Caki2 (cell line): ENCODE measurements at places on chromosomes 7 and 10.

DNA sequence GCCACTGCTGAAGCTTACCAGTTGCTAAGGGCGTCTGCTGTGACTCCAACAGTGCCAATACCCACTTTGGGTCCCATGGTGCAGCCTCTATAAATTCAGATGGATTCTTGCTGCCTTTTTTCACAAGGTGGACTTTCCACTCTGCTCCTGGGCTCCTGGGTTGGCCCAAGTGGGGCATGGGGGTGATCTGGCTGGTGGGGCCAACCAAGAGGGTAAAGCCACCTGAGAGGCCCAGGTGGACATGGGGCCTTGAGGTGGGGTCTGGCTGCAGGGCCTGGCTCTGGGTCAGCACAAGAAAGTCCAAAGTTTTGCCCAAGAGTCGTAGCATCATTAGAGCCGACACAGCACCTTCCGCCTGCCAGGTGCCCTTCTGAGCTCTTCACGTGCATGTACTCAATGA, 105.2 kb upstream of the KDM7A start:
- DNase-seq = no peak

DNA sequence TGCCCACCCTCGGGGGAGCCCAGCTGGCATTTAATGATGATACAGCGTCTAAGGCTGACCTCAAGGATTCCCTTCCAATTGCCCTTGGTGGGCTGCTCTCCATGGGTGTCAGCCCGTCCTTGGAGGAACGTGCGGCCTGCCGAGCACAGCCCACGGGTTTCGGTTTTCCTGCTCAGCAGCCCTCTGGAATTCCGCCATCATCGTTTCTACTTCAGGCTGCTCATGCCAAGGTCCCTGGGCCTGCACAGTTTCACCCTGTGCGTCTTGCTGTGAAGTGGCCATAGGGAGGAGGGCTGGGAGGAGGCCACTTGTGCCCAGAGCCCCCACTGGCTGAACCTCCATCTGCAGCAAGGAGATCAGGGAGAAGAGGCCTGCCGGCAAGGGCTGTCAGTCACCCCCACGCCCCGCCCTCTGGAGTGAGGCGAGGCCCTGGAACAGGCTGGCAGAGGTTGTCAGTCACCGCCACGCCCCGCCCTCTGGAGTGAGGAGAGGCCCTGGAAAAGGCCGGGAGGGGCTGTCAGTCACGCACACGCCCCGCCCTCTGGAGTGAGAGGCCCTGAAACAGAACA, 82.8 kb downstream of the CHST15 start:
- peak; percentile 21 for DNase-seq

- peak; percentile 70 for DNase-seq
Measured at GRCh38 chr7:100483090-100483721, 521 bp upstream of the NYAP1 start.

DNA sequence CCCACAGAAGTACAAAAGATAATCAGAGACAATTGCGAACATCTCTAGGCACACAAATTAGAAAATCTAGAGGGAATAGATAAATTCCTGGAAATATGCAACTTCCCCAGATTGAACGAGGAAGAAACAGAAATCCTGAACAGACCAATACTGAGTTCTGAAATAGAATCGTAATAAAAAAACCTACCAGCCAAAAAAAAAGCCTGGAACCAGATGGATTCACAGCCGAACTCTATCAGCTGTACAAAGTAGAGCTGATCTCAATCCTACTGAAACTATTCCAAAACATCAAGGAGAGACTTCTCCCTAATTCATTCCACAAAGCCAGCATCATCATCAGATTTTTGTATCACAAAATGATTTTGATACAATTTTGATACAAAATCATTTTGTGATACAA, 206.4 kb downstream of the REEP3 start:
- no peak for DNase-seq

DNA sequence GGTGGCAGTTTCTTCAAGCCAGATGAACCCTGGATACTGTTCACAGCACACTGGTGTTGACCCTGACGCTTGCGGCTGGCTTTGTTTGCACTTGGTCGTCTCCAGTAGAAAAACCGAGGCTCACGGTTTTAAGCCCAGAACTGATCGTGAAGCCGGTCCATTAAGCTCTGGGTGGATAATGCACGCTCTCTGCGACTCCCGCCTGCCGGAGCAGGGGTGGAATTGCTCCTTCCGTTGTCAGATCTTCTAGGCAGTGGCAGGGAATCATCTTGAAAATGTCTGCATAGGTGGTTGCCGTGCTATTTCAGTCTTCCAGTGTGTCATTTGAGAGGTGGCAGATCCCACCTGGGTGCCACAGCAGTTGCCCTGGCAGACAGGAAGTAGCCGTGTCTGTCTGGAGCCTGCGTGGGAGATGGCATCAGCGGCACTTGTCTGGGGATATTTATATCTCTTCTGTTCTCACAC, 35.9 kb upstream of the AP5Z1 start:
- DNase-seq = no peak

GRCh38 chr10:75492173-75492925, 60.9 kb downstream of the LRMDA start:
- DNase-seq = no peak

DNA sequence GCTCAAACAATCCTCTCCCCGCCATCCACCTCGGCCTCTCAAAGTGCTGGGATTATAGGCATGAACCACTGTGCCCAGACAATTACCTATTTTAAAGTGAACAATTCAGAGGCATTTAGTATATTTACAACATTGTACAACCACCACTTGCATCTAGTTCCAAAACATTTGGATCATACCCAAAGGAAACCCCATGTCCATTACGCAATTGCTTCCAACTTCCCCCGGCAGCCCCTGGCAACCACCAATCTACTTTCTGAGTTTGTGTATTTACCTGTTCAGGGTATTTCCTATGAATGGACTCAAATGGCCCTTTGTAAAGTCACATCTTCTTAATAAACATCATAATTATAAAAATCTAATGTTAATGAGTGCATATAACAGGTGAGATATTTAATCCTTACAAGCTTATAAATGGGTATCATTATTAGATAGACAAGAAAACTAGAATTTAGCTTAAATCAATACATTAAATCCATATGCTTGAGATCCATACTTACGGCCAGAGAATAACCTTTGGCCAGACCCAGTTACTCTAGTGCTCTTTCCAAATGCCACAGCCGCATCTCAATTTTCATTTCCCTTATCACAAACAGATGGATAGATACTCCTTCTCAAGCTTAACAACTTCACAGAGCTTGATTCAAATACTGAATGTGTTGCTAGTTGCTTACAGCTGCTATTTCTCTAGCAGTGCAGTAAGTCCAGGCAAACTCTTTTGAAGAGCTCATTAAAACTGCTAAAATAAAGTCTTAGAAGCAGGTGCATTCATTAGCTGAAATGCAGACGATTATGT, 133.4 kb upstream of the MKLN1 start:
- no peak for DNase-seq

DNA sequence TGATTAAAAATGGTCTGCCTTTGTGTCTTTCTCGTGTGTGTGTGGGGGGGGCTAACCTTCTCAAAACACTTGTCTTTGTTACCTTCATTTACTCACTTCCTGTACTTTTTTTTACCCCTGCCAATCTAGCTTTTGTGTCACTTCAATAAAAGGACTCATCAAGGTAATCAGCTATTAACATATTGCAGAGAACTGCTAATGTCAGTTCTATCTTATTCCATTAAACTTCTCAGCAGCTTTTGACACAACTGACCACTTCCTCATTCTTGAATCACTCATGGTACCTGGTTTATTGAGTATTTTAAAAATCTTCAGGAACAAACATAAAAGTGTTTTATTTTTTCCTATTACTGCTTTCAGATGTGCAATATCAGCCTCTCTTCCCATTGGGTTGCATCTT, 59.8 kb downstream of the SLC25A40 start:
- no peak for DNase-seq

- no peak for DNase-seq
Measured at GRCh38 chr10:113285305-113285704, 267.5 kb upstream of the HABP2 start.

- DNase-seq = no peak
Measured at GRCh38 chr10:118264252-118264651, 77.9 kb downstream of the FAM204A start.

GRCh38 chr7:78226059-78226719, 427.6 kb downstream of the PHTF2 start:
- DNase-seq = peak; percentile 10

- no peak for DNase-seq
Measured at GRCh38 chr10:61844116-61844822, 57.2 kb upstream of the ARID5B start.

DNA sequence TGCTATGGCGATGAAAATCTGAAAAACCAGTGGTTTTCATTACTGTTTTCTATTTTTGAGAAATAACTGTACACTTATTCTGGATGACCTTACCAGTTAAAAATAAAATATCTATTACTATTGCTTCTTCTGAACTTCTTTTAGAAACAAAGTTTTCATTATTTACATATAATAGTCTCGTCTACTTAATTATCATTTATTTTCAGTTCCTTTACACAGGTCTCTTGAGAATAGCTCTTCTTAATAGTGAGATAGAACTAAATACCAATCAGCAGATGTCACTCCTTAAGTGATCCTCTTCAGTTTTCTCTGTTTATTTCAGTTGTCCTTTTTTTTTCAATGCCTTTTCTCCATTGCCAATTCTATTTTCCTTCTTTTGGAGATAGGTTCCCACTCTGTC, 4.3 kb upstream of the GLCCI1 start:
- DNase-seq = no peak

- no peak for DNase-seq
Measured at GRCh38 chr7:8564281-8564680, 130.9 kb downstream of the NXPH1 start.

DNA sequence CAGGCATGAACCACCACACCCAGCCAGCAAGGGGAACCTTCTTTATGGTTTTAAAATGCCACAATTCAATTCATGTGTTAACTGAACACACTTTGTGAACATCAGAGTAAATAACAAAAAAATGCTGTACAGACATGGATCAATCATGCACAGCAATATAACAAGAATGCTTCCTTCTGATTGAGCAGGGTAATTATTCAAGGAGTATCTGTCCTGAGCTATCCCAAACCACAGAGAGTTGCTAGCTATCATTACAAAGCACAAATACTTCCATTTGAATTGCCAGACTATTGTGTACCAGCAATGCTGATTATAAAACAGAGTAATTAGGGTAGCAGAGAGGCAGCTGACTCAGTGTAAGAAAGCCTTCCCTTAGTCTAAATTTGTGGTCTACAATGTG, 11.3 kb upstream of the RHOBTB1 start:
- no peak for DNase-seq

DNA sequence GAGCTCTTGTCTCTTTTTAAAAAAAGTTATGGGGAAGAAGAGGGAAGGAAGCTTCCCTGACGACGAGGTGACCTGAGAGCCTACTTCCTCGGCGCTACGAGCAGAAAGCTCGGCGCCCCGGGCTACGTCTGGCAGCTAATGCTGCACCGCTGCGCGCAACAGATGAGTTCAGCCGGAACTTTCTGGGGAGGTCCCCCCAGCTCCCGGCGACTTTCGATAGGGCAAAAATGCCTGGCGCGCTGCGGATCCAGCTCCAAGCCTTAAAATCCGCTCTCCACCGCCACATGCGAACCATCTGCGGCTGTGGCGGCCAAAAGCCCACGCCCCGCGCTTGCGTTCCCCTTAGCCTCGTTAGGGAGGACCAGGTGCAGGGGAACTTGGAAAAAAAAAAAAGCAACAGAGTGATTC, 621 bp downstream of the P4HA1 start:
- DNase-seq = peak; percentile 65

- DNase-seq = peak; percentile 100
Measured at GRCh38 chr7:41916450-41916927, 213.6 kb upstream of the INHBA start.

- no peak for DNase-seq
Measured at GRCh38 chr10:132184816-132185593, 1.7 kb upstream of the DPYSL4 start.

- no peak for DNase-seq
Measured at GRCh38 chr7:24808518-24808917, 51.3 kb upstream of the GSDME start.
